Activated naive CD8-positive, alpha-beta T cell treated with anti-CD3 and anti-CD28 coated beads for 36 hours (primary cell): ENCODE measurements at places on chromosomes 3 and 15.
A peak's percentile ranks its signal among the peaks of the same experiment; 100 is the strongest.

- no peaks in the 10 kb centered on the region for H3K27me3 ChIP-seq
- no peaks in the 10 kb centered on the region for H3K36me3 ChIP-seq
- no peaks in the 10 kb centered on the region for H3K4me1 ChIP-seq
- no peak for DNase-seq
Measured at GRCh38 chr3:74267588-74268184, 346.8 kb downstream of the CNTN3 start.

- no peaks in the 10 kb centered on the region for H3K27me3 ChIP-seq
- H3K36me3 ChIP-seq: peaks cover 9% of the 10 kb centered on the region
- no peak overlapping the region for H3K4me3 ChIP-seq
- no peak overlapping the region for H3K27ac ChIP-seq
Measured at GRCh38 chr3:37086918-37087317, 87.5 kb downstream of the LRRFIP2 start.

DNA sequence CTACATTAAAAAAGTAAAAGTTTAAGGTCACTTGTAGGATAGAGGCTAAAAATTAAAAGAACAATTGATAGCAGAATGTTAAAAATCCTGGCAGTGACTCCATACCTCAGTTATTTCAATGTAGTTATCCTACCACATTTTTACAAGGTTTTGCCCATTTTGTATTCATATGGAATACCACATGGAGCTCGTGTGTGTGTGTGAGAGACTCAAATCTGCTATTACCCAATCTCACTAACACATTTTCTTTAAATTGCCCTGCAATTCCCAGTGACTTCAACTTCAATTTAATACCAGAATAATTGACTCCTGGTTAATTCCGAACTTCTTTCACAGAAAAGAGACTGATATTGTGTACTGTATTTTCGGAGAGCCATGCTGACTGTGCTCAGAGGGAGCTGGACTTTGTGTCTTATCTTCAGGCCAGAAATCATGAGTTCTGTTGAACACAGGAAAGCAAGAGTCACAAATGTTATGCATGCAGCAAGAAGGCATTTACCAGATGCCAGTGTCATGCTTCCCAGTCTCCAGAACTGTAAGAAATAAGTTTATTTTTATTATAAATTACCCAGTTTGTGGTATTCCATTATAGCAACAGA lies 529.0 kb upstream of the NECTIN3 start:
- H3K36me3 ChIP-seq: no peaks in the 10 kb centered on the region
- H3K4me1 ChIP-seq: no peaks in the 10 kb centered on the region
- no peak overlapping the region for H3K4me3 ChIP-seq
- no peak for DNase-seq

- H3K4me3 ChIP-seq: no peak overlapping the region
- peaks cover 12% of the 10 kb centered on the region for H3K36me3 ChIP-seq
- no peaks in the 10 kb centered on the region for H3K4me1 ChIP-seq
- no peaks in the 10 kb centered on the region for H3K27me3 ChIP-seq
Measured at GRCh38 chr3:160340351-160340750, 58.7 kb downstream of the IFT80 start.

DNA sequence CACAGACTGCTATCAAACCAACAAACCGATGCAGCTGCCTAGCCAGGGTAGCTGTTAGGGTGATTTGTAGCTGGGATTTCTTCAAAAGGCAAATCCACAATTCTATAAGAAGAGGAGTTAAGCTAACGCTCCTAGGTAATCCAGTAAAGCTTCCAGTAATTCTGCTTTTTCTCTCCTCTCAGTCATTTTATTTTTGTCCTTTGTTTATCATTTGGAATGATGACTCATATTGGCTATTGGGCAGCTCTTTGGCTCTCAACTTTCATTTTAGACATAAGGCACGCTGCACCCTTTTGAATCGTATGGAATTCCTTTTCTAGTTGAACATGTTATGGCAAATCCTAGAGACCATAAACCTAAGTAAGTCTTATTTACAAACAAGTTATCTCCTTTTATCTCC lies 53.2 kb upstream of the PPARG start:
- H3K4me3 ChIP-seq: no peak overlapping the region
- DNase-seq: no peak
- peaks cover 8% of the 10 kb centered on the region for H3K4me1 ChIP-seq
- H3K27ac ChIP-seq: no peak overlapping the region
- peaks cover 26% of the 10 kb centered on the region for H3K27me3 ChIP-seq
- H3K36me3 ChIP-seq: peaks cover 3% of the 10 kb centered on the region

DNA sequence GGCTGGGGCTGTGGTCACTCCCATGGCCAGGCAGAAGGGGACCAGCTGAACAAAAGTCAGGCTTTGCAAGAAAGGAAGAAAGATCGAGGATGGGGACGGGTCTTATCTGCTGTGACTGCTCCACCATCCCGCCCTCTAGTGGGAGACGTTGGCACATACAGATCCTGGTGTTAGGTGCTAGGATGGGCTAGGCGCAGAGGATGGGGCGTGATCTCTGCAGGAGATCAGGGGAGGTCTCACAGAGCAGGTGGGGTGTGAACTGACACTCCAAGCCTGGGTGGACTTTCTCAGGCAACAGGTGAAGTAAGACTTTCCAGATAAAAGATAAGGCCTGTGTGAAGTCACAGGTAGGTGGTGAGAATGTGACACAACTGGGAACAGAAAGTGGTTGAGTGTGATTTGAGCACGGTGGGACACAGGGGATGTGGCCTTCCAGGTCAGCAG lies 141.9 kb upstream of the SMAD3 start:
- DNase-seq: peak; percentile 40
- peaks cover 3% of the 10 kb centered on the region for H3K36me3 ChIP-seq
- H3K4me3 ChIP-seq: no peak overlapping the region
- peaks cover 5% of the 10 kb centered on the region for H3K4me1 ChIP-seq

- peaks cover 4% of the 10 kb centered on the region for H3K27me3 ChIP-seq
- H3K4me3 ChIP-seq: no peak overlapping the region
- no peaks in the 10 kb centered on the region for H3K36me3 ChIP-seq
- H3K27ac ChIP-seq: no peak overlapping the region
- H3K4me1 ChIP-seq: no peaks in the 10 kb centered on the region
- DNase-seq: no peak
Measured at GRCh38 chr15:62653122-62653521, 389.4 kb upstream of the TPM1 start.

DNA sequence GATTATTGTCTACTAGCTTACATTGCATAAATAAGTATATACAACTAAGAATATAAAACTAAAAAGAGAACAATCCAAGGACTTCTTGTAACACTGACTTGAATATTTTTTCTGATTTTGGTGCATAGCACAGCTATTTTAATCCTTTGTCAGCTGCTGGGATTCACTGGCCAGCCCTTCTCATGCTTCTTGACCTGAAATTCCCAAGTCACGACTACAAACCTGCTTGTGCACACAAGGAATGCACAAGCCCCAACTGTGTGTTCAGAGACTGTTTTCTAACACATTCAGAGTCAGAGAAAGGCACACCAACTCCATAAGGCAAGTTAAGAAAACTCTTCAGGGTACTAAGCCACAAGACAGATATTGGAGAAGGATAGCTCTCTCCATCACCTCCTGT lies 80.9 kb downstream of the TNIK start:
- no peak overlapping the region for H3K4me3 ChIP-seq
- H3K27me3 ChIP-seq: no peaks in the 10 kb centered on the region
- H3K4me1 ChIP-seq: peaks cover 37% of the 10 kb centered on the region
- no peak for DNase-seq

DNA sequence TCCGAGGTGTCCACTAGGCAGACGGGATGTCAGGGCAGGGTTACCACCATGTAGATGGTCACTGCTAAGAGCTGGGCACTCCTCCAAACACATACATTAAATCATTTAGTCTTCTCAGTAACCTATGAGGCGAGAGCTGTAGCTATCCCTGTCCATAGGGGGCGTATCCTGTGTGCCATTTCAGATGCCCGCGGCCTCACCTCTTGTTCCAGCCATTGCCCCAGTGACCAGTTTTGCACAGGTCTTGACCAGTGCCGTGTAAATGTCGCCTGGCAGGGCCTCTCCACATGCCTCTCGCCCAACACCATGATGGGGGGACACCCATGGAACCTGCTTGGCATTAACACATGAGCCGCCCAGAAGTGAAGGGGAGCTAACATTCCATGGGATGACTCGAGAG lies 20.8 kb upstream of the SRP14 start:
- H3K4me3 ChIP-seq: no peak overlapping the region
- H3K4me1 ChIP-seq: peaks cover 42% of the 10 kb centered on the region
- no peaks in the 10 kb centered on the region for H3K27me3 ChIP-seq
- peaks cover 6% of the 10 kb centered on the region for H3K36me3 ChIP-seq
- H3K27ac ChIP-seq: no peak overlapping the region
- DNase-seq: no peak
